HS-27A (cell line): ENCODE measurements at places on chromosomes 12 and 14.

DNA sequence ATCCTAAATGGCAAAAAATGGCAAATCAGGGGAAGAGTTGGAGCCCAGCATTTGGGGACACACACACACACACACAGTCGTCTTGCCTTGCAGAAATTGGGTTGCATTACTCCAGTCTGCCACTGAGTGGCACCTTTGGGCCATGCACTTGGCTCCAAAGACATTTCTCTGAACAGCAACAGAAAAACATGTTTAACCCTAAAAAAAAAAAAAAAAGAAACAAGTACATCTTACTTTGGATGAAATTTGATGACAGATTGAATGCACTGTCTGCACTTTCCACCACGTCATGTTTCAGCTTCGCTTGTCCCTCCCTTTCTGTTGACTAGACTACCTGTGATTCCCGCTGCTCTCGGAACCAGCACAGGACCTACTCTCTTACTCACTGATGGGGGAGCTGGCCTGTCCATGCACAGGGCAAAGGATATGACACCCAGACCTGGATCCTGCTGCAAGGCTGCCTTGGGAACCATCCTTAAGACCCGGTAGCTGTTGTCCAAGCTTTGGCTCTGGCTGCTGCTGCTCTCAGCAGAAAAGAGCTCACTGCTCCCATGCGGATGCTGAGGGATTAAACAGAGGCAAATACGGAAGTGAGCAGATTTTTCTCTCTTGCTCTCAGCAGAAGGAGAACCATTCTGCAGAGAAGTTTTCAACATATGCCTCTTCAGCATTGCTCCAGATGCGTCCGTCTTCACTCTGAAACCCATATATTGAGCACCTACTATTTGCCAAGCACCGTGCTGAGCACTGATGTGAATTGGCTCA, 376.8 kb downstream of the DPF3 start:
- no peak for DNase-seq

DNA sequence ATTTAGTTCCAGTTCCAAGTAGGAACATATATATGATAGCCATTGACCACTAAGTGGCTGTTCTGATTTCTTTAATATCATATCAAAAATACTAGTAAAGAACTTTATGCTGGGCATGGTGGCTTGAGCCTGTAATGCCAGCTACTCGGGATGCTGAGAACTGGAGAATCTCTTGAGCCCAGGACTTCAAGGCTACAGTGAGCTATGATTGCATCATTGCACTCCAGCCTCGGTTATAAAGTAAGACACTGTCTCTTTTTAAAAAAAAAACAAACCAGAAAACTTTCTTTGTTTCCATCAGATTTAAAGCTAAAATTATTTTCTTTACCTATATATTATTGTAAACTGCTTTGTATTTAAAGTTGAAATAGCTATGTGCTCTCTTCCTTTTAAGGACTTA, 127.0 kb downstream of the SCAF11 start:
- DNase-seq = no peak

DNA sequence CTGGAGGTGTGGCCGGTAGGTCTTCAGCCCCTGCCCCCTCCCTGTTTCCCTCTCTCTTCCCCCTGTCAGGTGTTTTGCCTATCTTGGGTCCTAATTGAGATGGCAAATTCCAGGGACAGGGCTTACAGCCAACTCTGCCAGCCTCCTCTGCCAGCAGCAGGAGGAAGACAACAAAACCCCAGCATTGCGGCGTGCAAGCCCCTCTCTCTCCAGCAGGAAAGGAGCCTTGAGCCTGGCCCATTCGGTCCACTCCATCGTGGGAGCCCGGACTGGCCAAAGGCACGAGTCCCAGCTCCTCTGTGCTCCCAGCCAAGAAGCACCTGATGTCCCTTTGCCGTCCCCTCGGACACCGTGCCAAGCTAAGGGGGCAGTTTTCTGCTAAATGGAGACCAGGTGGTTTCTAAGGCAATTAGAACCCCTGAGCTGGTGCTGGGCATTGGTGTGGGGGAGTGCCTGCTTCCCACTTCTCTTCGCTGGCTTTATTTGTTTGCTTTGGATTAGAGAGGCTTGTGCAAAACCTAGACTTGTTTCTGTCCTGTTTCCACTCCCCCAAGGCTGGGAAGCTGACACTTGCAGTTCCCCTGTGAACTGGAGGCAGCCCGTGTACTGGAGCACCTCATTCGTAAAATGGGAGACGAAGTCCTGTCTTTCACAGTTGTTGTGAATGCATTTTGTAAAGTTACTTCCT, 57.1 kb upstream of the LHX5 start:
- no peak for DNase-seq

DNA sequence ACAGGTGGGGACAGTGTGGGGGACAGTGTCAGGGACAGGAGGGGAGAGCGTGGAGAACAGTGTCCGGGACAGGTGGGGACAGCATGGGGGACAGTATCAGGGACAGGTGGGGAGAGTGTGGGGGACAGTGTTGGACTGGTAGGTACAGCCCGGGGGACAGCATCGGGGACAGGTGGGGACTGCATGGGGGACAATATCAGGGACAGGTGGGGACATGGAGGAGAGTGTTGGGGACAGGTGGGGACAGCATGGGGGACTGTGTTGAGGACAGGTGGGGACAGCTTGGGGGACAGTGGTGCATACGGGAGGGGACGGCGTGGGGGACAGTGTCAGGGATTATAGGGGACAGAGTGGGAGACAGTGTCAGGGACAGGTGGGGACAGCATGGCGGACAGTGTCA, 212.3 kb downstream of the TMEM121 start:
- no peak for DNase-seq

DNA sequence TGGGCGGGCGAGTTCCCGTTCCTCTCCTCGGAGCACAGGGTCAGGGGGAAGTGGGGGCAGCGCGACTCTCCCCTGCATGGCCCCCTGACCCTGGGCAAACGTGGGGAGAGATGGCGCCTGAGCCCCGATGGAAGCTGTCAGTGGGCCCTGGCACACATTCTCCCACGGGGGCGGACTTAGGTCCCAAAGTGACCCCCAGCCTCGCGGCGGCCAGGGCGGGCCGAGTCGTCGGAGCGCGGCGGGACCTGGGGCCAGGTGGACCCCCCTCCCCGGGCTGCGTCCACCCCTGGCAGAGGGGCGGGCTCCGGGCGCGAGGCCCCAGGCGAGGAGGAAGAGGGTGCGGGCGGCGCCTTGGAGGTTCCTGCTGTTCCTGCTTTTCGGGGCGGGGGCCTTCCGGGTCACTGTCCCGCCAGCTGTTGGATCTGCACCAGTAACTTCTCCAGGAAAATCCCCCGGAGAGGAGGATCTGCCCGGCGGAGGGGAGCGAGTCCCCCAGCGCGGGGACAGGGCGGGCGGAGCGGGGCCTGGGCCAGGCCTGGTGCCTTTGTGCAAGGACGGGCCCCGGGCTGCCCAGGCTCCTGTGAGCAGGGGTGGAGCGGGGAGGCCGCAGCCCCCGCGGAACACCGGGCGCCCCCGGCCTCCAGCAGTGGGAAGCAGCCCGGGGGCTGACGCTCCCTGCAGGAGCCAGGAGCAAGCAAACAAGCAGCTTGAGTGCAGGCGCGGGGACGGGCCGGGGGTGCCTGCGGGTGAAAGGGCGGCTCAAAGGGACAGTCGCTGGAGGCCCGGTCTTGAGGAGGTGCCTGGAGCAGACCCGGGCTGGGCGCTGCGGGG, 15.3 kb downstream of the TNFAIP2 start:
- DNase-seq = no peak

GRCh38 chr14:78253986-78254385, 83.8 kb downstream of the NRXN3 start:
- no peak for DNase-seq

- DNase-seq = no peak
Observed at GRCh38 chr14:105080161-105080560, 14.9 kb upstream of the GPR132 start.

- DNase-seq = no peak
Observed at GRCh38 chr12:52063981-52064649, 5.7 kb upstream of the ATG101 start.
